ENCODE measurements at places on chromosomes 5 and 9.

- DNase-seq: peak; percentile 99
Observed at GRCh38 chr9:107489687-107490605, at the start of gene KLF4. TSS of gene KLF4 (minus strand) at chr9:107489769. CDS start at chr9:107489172, 597 bp downstream.

DNA sequence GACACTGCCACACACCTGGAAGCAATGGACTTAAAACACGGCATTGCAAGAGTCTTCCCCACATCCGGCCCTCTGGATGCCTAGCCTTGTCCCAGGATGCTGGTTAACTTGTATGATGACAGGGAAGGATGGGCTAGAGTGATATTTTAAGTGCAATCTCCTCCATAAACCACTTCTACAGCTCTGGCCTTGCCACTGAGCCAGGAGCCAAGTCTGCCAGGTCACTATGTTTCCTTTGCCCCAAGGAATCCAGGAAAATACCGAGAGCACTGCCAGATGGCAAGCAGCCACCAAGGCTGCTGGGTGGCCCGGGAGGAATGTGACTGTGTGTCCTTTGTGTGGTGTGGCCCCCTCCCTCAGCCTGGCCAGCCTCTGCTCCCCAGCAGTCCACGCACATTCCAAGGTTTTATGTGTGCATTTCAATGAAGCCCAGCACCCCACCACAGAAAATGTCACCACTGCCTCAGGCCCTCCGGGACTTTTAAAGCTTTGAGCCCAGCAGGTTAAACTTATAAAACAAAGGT lies 106.0 kb downstream of the FRMD3 start:
- no peak for DNase-seq

DNA sequence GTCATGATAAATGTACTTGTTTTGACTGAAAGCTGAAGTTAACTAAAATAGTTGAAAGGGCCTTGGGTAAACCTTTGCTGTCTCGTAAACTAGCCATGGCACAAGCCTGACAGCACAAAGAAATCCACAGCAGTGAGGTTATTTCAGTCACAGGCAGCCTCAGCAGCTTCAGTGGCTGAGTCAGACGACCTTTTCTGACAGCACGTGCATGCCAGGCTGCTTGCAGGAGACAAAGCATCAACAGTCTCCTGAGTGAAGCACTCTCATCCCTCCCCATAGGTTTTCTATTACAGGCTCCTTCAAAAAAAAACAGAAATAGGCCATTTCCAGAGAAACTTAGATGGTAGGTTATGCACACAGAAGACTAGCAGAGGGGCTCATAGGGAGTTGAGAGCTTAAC lies 34.6 kb downstream of the OXCT1 start:
- peak; percentile 18 for DNase-seq

- DNase-seq: peak; percentile 39
Observed at GRCh38 chr5:36734422-36734821, 128.0 kb downstream of the SLC1A3 start.
